ENCODE measurements at places on chromosomes 1 and 21.

- no peak for DNase-seq
Measured at GRCh38 chr1:37476087-37476452, 1.7 kb downstream of the ZC3H12A start.

DNA sequence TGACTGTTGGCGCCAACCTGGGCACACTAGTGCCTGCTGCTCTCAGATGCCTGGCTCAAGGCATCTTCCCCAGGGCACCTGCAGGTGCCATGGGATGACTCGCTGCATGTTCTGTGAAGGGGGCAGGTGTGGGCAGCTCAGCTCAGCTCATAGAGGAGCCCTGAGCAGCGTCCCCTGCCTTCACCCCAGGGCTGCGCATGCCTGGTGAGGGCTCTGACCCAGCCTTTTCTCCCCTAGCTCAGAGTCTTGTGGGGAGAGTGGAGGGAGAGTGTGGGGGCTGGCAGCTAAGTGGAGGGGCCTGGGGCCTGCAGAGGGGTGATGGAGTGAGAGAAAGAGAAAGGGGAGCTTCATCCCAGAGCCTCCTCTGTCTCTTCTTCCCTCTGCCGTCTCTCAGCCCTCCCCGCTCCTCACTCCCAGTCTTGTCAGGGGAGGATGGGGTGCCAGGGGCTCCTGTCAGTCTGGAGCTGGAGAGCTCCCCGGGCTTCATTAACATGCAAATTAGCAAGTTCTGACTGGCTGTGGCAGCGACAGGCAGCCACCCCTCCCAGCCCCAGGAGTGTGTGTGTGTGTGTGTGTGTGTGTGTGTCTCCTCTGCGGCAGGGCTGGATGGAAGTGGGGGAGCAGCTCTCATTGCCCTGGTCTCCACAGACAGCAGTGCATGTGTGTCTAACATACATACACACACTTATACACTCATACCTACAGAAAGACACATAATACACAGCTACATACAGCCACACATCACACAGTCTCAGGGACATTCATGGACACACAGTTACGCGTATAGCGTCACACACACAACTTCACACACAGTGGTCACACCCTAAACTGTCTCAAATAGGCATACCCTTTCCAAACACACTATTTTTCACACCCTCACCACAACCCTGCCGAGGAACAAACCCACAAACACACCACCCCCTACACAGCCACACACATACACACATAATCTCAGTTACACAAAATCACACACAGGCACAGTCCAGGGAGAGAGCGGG is 34.0 kb downstream of the FOXO6 start:
- DNase-seq, result no peak

- DNase-seq, result no peak
Measured at GRCh38 chr21:21907271-21907670, 909.1 kb downstream of the NCAM2 start.

GRCh38 chr1:19356266-19356665 is 44.1 kb downstream of the SLC66A1 start:
- DNase-seq, result no peak

DNA sequence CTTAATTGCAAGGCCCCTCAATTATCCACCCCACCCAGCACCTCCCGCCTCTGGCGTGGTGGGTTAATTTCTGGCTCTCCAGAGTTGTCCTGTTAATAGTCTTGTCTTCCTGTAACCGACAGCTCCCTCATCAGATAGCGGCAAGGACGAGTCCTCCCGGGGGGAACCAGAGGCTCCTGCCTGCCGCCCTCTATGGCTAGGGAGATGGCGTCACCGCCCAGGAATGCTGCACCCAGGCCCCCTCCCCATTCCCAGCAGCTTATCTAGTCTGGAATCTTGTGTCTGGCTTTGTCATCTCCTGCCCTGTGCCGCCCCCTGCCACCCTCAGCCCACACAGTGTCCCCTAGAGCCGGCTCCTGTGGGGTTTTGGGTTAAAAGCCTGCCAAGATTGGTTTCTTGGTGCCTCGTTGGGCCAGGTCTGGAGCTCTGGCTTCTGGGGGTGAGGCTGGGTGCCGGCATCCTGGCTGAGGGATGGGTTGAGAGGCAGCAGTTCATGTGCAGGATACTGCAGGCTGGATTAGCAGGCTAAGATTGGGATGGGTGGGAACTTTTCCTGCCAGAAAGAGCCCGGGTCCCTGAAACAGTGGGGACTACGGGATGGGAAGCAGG is 48.8 kb downstream of the EDN2 start:
- no peak for DNase-seq

DNA sequence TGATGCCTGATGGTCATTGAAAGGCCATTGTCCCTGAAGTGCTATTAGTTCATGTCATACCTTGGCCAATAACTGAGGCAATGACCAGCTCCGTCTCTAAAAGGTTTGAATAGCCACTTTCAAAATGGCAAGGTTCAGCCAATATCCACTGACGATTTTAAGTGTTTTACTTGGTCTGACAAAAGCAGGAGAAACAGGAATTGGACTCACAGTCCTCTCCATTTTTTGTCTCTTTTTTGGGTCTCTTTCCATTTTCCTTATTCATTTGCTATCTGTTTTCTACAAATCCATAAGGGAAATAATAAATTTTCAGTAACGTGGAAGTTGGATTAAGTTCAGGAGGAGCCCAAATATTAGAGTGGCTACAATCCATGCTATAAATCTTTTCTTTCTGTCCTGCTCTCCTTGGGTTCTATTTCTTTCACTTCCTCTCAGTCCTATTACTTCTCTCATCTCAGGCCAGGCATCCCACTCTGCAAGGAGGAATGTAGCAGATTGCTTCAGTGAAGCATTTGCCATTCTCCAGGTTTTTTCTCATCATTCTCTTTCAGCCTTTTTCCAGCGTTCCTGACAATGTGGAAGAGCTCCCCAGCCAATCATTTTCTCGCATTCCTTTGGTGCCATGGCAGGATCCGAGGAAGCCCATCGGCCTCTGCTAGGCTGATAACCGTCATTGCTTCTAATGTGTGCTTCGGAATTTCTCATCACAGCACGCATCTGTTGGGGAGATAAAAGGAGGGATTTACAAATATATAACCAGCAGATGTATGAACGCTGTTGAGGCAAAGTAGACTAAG is 414.5 kb downstream of the ADGRL2 start:
- DNase-seq, result no peak

GRCh38 chr1:177309880-177310279 is 139.1 kb downstream of the BRINP2 start:
- no peak for DNase-seq

DNA sequence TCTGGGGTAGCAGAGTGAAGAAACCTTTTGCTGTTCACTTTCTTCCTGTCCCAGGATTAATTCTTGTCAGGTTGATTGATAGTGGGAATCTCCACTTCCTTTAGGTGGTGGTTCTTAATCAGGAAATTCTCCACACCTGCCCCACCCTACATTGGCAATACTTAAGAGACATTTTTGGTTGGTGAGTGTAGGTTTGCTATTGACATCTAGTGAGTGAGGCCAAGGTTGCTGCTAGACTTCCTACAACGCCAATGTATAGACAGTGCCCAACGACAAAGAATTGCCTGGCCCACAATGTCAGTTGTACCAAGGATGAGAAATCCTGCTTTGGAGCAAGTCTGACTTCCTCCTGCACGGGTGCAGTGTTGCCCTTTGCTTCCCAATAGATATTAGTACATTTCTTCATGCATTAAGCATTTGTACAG is 38.5 kb downstream of the MAP3K7CL start:
- no peak for DNase-seq

DNA sequence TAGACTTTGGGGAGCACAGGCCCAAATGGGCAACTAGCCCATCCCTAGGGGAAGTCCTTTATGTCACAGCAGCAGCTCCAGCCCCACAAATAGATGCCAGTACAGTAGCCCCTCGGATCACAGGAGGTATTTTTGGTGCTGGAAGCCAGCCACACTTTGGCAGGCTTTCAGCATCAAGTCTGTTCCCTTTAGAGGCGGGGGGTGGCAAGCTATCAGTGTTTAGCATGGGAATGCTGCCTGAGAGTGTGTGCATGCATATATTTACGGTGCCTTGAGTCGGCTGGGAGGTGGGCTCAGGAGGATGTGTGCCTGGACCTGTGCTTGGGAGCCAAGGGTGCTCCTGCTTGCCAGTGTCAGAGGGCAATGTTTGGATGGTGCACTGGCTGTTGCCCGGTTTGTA is 3.5 kb upstream of the PLXNA2 start:
- DNase-seq, result no peak
